ENCODE measurements at places on chromosomes 16 and 17. TPM values are rescaled to one million over a fixed set of nuclear protein-coding genes. Genes with fewer than 3 reads are reported as not detected.

GRCh38 chr17:78127239-78127887, 1.2 kb downstream of the TMC6 start:
- no peak for DNase-seq

- DNase-seq: no peak
Observed at GRCh38 chr16:66457888-66458287, 30.8 kb downstream of the BEAN1 start.

GRCh38 chr17:54992797-54993639, 24.5 kb downstream of the STXBP4 start:
- DNase-seq: peak; percentile 35

DNA sequence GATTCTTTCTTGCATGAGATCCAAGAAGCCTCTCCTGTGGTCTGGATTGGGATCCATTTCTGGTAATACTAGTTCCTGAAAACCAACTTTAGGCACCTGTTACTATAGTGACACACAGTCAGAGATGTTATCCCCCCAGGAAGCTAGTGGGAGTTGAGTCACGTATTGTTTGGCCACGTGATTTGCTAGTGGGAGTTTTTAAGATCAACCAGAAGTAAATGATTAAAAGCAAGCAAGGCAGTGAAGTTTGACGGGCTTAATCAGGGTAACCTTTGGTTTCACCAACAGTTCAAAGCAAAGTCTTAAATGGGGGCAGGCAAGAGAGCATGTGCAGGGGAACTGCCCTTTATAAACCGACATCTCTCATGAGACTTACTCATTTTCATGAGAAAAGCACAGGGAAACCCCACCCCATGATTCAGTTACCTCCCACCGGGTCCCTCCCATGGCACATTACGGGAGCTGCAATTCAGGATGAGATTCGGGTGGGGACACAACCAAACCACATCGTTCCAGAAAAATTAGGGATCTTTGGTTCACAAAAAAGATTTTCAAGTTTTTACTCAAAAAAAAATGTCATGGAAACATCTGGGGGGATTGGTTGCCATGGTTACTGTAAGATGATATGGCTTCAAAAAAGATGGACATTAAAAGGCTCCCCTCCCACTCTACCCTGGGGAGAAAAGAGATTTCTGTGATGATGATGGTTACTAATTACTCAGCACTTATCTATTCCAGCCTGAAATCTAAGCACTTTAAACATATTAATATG, 483.1 kb upstream of the ERCC4 start:
- peak; percentile 71 for DNase-seq

GRCh38 chr16:71384073-71384724, 25.7 kb downstream of the CALB2 start:
- DNase-seq: no peak

The GNAO1 gene
- 6.5 TPM for polyA plus RNA-seq

The AOC3 gene
- polyA plus RNA-seq: 6.9 TPM

The KRTAP9-8 gene
- polyA plus RNA-seq: not detected

DNA sequence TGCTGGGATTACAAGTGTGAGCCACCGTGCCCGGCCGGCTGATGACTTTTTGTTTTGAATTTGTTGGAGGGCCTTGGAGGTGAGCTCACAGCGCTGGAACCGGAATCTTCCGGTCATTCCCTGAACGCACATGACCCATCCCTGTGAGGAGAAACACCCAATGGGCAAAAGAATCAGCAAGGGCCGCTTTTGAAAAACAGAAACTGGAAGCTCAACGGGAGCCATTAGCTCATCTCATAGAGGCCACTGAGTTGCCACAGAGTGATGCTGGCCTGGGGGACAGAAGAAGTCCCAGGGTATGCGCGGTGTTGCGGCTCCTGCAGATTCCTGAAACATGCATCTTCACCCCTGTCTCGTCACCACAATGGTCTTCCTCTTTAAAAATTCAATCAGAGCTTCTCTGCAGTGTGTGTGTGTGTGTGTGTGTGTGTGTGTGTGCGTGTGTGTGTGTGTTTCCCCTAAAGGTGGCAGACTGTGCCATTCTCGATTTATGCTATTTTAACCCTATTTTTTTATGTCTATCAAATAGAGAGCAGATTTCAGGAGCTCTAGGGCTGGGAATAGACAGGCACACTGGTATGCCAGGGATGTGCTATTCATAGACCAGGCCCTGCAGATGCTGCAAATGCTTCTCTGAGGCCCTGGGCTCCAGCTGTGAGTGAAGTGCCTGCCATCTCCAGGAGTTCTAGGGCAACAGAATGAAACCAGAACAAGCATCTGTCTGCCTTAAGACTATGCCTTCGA, 68.3 kb downstream of the MARCHF10 start:
- no peak for DNase-seq

The C16orf87 gene
- polyA plus RNA-seq: 27.5 TPM

The CLDN9 gene
- polyA plus RNA-seq: 3.5 TPM

The VTN gene
- 13.5 TPM for polyA plus RNA-seq

The PABPN1L gene
- not detected for polyA plus RNA-seq

- no peak for DNase-seq
Observed at GRCh38 chr17:53133876-53134275, 688.9 kb upstream of the KIF2B start.

DNA sequence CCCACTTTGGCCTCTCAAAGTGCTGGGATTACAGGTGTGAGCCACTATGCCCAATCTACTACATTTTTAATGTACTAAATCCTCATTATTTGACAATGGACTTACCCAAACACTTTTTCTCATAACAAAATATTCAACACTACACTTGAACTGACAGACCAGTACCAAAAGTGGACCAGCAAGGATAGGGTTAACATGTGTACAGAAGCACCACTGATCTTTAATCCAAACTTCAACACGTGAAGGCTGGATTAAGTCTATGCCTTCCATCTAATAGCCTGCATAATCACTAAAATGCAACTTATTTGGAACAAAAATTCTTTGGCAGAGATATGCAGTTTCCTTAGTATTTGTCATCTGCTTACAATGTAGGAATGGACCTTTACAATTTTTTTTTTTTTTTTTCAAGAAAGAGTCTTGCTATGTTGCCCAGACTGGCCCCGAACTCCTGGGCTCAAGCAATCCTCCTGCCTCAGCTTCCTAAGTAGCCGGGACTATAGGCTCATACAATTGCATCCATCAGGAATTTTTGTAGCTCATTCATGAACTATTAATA, 60.0 kb upstream of the BCAR1 start:
- DNase-seq: no peak

The LGALS9B gene
- not detected for polyA plus RNA-seq

The ITGB4 gene
- polyA plus RNA-seq: 11.8 TPM

The CACNG3 gene
- polyA plus RNA-seq: not detected

The SLC46A1 gene
- polyA plus RNA-seq: 13.3 TPM

DNA sequence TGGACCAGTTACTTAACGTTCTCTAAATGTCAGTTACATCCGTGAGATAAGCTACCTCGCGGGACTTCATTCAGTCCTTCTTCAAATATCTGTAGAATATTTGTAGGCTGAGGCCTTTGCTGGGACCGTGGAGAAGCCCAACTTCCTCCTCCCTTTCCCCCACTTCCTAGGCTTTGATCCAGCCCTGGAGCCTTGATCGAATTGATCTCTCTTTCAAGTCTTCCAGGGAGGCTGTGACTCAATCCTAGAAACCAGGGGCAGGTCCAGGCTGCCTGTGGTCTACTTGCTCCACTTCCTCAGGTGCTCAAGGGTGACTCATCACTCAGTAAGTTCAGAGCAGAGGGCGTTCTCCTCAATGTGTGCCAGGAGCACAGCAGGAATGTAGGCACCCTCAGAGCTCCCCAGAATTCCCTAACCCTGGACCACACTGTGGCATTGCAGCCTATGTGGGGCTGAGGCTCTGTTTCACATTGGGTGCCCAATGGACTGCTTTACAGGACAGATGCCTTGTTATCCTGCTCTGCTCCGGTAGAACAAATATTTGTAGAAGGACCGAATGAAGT, 11.2 kb upstream of the CEP20 start:
- DNase-seq: no peak

DNA sequence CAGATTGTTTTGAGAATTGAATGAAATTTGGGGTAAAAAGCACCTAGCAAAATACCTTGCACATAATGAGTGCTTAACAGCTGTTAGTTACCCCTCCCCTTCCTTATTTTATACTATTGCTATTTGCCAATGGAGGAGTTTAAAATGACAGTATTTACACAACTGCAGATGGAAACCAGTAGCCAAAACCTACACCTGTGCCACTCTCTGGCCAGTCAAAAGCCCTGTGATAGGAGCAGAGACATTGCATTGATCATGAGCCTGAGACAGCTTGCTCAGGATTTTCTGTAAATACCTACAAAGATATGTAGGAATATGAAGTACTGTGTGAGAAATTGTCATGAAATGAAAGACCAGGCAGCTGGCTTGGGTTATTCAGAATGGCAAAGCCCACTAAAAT, 115.3 kb upstream of the HLF start:
- DNase-seq: no peak

DNA sequence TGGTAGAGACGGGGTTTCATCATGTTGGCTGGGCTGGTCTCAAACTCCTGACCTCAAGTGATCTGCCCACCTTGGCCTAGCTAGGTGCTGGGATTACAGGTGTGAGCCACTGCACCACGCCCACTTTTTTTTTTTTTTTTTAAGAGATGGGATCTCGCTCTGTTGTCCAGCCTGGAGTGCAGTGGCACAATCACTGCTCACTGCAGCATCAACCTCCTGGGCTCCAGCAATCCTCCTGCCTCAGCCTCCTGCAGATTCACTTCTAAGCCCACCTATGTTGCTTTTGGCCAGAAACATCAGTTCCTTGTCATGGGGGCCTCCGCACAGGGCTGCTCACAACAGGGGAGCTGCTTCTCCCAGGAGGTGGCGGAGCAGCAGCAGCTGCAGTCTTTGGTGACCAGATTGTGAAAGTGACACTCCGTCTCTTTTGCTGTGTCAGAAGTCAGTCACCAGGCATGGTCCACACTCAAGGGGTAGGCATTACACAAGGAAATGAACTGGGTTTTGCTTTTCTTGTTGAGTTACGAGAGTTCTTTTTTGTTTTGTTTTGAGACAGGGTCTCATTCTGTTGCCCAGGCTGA, 4.5 kb upstream of the NME4 start:
- no peak for DNase-seq
